ENCODE measurements at places on chromosomes 3 and 15. TPM values are rescaled to one million over a fixed set of nuclear protein-coding genes. Genes with fewer than 3 reads are reported as not detected.

Gene FETUB
- not detected for polyA plus RNA-seq

Gene TRPM1
- polyA plus RNA-seq, result 0.18 TPM

Gene PGBD4
- 2.0 TPM for polyA plus RNA-seq

Gene MKRN2OS
- polyA plus RNA-seq, result 0.96 TPM

Gene CXCR6
- 0.27 TPM for polyA plus RNA-seq

Gene TNFSF10
- polyA plus RNA-seq, result 44.3 TPM

Gene CHCHD4
- 21.0 TPM for polyA plus RNA-seq

Gene RBPMS2
- polyA plus RNA-seq, result 10.4 TPM

Gene LRRIQ4
- 0.18 TPM for polyA plus RNA-seq

Gene TMEM212
- polyA plus RNA-seq, result not detected
